ENCODE measurements at places on chromosomes 12 and 14.

DNA sequence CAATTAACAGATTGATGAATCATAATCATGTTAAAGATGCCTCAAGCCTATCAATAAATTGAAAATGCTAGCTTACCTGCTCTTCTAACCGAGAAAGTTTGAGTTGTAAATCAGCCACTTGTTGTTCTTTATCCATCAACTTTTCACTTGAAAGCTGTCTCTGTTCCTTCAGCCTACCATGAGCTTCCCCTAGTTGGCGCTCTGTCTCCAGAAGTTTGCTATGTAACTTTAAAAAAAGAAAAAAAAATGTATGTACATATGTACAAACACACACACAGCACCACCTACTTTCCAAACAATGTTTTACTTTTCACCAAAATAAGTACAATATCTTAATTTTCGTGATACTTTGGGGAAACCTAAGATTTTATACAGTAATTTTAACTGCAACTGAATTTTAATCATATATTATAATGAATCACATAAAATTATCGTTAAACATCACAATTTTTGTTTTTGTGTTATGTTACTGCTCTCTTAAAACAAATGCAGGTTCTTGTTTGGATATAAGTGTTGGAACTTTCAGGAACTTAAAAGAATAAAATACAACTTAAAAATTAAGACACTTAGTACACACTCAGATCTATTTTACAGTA is 101.2 kb downstream of the EEA1 start:
- DNase-seq, result peak; percentile 1

GRCh38 chr12:10395390-10395998 is 5.7 kb upstream of the KLRK1 start:
- no peak for DNase-seq

GRCh38 chr12:87160848-87161601 is 868.2 kb downstream of the C12orf50 start:
- DNase-seq, result no peak

GRCh38 chr14:53128303-53129028 is 24.7 kb downstream of the DDHD1 start:
- no peak for DNase-seq

GRCh38 chr12:52656616-52657015 is 4.6 kb upstream of the KRT2 start:
- DNase-seq, result no peak

DNA sequence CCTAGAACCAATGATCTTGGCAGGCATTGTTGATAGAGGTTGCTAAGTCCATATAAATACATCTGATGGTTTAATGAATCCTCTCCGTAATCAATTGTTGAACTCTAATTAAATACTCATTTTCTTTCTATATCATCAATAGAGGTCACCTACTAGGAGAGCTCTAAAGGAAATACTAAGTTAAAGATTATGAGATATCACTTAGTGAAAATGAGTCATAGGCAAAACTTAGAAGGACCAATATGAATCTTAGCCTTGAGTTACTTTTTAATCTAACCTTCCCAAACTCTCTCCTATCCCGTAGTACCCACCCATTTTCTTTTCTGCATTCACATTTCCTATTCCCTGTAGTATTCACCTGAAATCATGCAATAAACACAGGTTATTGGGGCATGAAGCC is 50.2 kb downstream of the MBIP start:
- DNase-seq, result no peak

DNA sequence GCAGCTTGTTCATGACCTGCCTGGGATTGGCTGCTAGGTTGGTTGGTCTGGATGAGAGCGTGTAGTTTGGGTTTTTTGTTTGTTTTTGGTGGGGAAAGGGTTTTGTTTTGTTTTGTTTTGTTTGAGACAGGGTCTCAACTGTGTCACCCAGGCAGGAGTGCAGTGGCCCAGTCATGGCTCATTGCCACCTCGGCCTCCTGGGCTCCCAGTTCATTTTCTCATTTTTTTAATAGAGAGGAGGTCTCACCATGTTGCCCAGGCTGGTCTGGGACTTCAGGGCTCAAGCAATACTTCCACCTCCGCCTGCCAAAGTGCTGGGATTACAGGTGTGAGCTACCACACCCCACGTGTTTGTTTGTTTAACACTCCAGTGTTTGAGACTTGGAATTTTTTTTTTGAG is 3.8 kb downstream of the DYNC1H1 start:
- DNase-seq, result no peak

- no peak for DNase-seq
Measured at GRCh38 chr14:36952689-36953088, 219.7 kb downstream of the SLC25A21 start.

DNA sequence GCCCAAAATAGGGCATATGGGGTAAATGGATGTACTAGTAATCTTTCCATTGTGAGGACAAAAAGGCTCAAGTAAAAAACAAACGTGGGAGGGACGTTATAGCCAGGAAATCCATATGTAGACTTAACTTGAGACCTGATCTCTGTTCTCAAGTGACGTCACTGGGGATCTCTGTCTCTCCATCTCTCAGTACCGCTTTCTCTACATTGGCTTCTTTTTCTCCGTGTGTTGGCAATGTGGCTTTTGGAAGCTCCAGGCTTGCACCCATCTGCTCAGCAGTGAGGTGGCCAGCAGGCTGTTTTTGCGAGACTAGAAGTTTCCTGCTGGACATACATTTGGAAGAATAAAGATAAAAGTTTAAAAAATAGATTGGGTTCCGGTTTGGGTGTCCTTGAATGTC is 66.0 kb upstream of the NRXN3 start:
- no peak for DNase-seq

GRCh38 chr14:57957441-57957840 is 91.5 kb upstream of the SLC35F4 start:
- no peak for DNase-seq

DNA sequence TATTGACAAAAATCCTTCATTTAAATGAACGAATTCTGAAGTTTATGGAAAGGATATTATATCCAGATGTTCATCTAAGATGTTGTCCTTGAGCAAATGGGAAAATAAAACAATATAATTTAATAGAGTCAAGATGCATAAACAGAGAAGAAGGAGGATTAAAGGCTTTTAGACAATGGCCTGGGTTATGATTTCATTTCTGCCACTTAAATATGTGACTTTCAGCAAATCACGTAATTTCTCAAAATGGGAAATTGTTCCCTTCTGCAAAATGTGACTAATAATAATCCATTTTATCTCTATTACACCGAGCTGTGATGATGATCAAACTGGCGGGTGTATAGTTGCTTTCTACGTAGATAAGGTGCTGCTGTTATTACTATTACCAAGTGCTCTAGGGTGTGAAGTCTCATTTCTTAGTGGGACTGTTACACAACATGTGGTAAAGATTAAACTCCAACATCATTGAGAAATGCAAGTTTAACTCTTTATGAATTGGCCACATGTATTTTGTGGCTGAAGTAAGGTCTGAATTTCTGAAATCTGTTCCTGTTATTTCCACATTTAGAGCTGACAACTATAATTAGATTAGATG is 157.0 kb downstream of the MYRFL start:
- no peak for DNase-seq

DNA sequence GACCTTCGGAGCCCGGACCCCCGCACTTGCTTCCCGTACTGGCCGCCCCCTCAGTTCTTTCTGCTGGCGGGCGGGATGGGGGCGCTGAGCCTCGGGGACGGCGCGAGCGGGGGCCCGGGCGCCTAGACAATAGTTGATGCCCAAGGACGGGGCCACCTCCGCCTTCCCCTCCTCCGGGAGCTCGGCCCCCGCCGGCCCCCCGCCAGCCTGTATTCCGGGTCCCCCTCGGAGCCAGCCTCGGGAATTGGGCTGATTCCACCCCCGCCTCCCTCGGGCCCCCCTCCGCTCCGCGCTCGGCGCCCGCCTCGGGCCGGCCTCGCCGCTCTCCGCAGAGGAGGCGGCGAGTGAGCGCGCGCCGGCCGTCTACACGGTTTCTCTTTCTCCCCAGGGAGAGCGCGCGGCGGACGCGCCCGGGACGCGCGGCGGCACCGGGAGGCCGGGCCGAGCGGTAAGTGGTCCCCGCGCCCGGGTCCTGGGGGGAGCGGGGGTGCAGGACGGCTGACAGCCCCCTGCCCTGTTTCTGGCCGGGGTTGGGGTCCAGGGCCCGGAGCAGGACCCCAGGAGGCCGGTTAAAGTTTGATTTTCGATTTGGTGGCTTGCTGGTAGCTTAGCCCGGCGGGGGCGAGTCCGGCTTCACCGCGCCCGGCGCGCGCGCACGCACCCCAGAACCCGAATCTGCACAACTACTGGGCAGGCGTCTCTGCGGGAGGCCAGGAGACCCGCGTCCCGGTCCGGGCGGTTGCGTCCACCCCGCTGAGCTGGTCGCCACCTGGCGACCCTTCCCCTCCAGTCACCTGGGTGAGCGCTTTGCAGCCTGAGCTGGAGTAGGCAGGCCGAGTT is 413.7 kb downstream of the PCNX1 start:
- DNase-seq, result peak; percentile 67

DNA sequence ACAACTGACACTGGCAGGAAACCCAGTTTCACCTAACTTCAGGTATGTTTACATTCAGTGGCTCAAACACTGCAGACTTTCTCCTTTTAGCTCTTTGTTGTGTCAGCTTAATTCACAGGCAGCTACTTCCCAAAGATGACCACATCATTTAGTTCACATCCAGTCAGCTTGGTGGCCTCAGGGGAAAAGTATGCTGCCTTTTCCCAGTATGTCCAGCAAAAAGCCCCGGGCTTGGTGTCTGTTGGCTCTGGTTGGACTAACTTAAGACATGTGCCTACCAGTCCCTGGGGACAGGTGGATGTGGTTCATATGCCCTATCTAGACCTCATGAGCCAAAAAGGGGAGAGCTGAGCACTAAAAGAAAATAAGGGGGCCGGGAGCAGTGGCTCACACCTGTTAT is 56.4 kb downstream of the GOLGA5 start:
- no peak for DNase-seq

GRCh38 chr14:67268426-67269150 is 27.4 kb downstream of the PALS1 start:
- no peak for DNase-seq

DNA sequence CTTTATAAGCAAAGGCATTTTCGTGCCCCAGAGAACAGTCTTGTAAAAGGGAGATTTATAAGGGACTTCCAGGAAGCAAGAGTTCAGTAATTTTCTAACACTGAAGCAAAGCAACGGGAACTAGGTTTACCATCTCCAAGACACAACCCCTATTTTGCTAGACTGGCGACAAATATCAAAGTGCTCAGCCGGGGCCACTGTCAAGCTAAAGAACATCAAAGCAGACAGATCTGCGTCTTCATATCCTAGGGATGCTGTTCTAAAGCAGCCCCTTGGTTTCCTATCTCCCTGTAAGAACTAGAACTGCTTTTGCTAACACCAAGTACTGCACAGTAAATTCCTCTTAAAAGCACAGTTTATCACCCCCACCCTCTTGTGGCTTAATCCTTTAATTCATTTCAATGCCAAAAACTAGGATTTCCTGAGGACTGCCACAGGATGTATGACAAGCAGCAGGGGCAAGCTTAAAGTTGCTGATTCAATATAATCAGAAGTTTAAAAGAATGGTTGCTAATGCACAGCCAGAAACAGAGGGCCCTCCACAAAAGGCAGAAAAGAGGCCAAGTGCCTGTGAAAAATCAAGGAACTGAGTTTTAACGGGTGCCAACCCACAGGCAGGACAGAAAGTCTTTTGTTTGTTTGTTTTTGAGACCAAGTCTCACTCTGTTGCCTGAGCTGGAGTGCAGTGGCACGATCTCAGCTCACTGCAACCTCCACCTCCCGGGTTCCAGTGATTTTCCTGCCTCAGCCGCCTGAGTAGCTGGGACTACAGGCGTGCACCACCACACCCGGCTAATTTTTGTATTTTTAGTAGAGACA is 44.0 kb upstream of the ISM2 start:
- DNase-seq, result no peak

- no peak for DNase-seq
Measured at GRCh38 chr14:65303190-65303898, 109.2 kb upstream of the FUT8 start.

- DNase-seq, result no peak
Measured at GRCh38 chr14:53814392-53814791, 142.2 kb downstream of the BMP4 start.

GRCh38 chr12:26126340-26127284 is 1.8 kb upstream of the BHLHE41 start:
- no peak for DNase-seq

DNA sequence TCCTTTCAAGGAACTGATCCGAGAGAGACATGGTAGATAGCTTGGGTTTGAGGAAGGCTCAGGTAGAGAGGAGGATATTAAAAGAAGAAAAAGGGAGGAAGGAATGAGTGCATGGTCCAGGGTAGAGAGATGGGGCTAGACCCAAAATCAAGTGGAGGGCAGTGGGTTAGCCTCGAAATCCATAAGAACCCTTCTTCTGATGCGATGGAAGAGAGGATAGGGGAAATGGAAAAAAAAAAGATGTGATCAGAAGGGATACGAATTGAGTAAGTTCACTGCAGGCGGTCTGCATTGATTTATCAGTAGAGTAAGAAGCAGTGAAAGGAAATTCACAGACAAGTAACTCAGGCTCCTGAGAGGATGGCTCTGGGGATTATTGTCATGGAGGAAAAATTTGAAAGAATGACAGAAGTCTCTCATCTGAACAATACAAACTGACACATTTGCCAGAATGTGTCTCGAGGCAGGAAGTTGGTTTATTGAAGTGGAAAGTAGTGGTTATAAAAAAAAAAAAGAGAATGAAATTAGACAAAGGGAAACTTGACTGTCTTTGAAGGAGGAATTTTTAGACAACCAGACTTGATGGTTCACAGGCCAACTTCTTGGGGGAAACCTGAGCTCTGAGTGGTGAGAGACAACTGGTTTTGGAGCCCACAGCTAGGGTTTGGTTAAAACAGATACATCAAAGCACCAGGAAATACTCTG is 10.2 kb downstream of the PPFIBP1 start:
- peak; percentile 28 for DNase-seq

- DNase-seq, result peak; percentile 81
Measured at GRCh38 chr14:91418387-91419043, 895 bp upstream of the CCDC88C start.

DNA sequence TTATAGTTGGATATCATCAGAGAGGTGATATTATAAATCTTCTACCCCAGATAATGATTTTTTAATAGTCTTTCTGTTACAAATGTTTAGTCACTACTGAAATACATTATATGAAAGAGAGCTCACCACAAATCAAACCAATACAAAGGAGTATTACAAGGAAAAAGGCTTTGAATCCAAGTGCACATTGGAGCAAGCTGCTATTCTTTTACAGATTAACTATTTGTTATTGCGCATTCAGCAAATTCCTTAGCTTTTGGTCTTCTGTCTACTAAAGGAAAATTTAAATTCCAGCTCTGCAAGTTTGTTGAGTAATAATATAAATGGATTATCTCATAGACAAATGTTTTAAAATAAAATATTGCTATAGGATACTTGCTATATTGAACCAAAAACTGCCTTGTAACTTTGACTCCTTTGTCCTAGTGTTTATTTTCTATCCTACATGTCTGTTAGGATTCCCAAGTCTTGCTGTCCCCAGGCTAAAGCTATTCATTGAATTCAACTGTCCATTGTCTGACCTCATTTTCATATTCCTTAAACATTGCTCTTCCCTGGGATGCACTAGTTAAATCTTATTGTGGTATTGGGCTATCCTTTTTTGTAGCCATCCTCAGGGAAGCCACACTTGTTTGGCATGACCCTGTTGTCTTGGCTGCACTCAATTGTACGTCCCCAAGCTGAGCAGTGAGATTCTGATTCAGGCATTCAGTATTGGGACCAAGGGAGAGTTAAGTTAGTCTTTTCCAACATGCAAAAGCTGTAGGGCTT is 41.5 kb downstream of the PDE3A start:
- no peak for DNase-seq

- no peak for DNase-seq
Measured at GRCh38 chr14:104294628-104294982, 156.2 kb downstream of the KIF26A start.

GRCh38 chr14:21537090-21537424 is 10.9 kb upstream of the SALL2 start:
- no peak for DNase-seq
